GM06990 (cell line): ENCODE measurements at places on chromosomes 2 and 18.

DNA sequence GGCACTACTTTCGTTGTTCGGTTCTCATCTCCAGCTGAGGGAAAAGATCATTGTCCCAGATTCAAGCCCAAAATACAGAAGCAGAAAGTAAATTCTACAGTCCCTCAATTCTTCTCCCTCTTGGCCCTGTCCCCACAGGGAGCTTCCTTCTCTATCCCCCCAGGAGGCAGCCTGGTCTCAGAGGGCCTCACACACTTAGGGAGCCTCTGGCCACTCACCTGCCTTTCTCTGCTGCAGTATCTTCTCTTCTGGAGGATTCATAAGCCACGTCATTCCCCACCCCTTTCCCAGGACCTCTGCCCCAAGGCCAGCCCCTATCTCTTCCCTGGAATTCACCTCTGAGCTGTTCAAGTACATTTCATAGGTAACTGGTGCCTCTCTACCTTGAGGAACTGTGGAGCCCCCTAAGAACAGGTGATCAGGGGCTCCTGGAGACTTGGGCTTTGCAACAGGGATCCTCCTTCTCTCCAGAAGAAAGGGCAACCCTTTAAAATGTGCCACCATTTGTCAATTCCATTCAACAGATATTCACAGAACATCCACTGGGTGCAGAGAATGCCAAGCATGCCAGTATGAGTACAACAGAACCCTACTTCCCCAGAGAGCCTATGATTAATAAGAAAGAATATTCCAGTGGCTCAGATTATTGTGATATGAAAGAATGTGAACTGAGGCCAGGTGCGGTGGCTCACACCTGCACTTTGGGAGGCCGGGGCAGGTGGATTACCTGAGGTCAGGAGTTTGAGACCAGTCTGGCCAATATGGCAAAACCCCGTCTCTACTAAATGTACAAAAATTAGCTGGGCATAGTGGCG lies 72.9 kb downstream of the CIB4 start:
- DNase-seq = no peak

DNA sequence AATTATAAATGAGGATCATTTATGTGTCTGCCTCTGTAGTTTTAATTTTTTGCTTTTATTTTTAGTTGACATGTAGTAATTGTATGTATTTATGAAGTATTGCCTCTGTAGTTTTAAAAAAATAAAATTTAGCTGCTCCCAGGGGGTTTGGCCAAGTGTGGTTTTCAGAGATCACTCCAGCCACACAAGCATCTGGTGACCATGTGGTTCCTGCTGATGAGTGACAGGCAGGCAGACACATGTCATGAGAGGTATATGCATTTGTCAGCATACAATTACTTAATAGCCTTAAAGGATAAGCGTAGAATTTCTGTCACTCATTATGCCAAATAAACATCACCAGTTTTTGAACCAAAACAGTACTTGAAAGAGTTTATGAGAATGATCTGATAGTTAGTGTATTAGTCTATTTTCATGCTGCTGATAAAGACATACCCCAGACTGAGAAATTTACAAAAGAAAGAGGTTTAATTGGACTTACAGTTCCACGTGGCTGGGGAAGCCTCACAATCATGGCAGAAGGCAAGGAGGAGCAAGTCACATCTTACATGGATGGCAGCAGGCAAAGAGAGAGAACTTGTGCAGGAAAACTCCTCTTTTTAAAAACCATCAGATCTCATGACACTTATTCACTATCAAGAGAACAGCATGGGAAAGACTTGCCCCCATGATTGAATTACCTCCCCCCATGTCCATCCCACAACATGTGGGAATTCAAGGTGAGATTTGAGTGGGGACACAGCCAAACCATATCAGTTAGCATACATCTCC lies 29.6 kb downstream of the MREG start:
- no peak for DNase-seq

DNA sequence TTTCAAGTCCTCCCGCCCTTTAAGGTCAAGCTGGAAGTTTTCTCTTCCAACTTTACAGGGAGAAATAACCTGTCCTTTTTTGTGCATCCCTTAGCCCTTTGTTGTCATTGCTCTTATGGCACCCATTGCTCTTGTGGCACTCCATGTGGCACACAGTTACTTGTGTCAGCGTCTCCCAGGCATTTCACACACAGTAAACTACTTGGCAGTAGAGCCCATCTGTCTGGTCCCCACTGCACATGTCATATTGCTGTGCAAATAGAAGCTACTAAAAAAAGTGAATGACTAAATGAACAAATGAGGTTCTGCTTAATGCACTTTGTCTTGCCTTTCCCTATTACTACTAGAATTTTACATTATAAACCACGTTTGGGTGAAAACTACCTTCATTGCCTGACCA lies 149.3 kb downstream of the EML6 start:
- no peak for DNase-seq

GRCh38 chr2:6833300-6833604 lies 32.5 kb downstream of the CMPK2 start:
- DNase-seq = no peak

DNA sequence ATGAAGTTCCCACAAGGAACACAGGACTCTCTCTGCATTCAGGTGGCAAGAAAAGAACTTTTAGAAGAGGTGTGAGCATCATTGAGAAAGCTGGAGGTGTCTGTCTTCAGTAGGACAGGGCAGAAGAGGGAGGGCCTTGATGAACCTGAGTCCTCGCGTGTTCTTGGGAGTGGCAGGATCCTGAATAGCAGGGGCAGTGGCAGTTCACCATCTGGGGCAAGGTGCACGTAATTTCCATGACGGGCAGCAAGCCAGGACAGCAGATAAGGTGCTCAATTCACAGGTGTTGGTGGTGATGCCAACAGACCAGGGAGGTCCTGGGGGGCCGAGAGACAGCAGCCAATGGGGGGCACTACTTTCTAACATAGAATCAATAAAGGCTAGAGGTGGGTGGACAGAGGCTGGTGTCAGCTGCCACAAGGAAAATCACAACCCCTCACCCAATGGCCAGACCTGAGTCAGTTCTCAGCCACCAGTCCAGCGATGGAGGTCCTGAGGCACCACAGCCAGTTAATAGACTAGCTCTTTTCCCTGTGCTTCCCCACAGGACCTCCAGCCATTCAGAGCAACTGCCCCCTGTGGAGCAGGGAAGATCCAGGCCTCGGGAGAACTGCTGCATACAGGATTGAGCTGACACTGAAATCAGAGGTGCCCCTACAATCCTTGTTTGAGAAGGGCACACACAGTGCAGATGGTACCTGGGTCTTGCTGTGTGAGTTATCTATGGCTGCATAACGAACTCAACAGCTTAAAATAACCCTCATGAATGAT lies 10.9 kb upstream of the HDAC4 start:
- no peak for DNase-seq

DNA sequence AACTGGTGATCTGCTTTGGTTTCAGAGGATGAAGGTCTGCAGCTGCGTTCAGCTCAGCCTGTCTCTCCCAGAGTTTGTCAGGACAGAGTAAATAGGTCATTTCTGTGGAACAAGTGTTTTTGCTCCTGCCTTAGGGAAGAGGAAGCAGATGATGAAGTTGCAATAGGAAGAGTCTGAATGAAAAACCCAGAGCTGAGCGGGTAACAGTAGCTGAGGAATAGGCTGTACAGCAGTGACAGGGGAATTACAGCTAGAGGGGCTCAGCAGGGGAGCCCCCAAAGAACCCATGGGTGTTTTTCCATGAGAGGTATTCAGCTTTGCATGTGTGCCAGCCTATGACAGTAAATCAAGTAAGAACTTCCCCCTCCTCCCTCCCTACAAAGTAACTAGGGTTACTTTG lies 10.3 kb upstream of the CYBRD1 start:
- DNase-seq = no peak

DNA sequence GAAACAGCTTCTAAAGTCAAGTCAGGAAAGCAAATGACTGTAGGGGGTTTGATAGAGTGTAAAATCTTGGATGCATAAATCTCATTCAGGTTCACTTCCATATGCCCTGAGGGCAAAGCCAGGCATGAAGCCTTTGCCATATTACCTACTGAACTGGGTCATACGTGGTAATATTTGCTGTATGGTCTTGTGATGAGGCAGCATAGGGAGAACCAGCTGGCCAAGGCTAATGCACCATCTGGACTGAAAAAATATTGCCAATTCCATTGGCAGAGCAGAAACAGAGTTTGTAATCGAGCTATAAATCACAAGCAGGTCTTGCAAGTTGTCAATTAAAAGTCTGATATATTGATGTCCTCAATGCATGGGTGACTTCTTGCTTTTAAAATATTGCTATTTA lies 243.8 kb downstream of the ERBB4 start:
- DNase-seq = no peak
